Heart left ventricle (tissue), 16 donors: ENCODE measurements at places on chromosomes 5 and 9. TPM values are rescaled to one million over a fixed set of nuclear protein-coding genes. Genes with fewer than 3 reads are reported as not detected.

Gene SEC24A
- 2.2 TPM for polyA plus RNA-seq

GRCh38 chr5:82719368-82719767 is 357.8 kb downstream of the TMEM167A start:
- peak; percentile 32 for DNase-seq

DNA sequence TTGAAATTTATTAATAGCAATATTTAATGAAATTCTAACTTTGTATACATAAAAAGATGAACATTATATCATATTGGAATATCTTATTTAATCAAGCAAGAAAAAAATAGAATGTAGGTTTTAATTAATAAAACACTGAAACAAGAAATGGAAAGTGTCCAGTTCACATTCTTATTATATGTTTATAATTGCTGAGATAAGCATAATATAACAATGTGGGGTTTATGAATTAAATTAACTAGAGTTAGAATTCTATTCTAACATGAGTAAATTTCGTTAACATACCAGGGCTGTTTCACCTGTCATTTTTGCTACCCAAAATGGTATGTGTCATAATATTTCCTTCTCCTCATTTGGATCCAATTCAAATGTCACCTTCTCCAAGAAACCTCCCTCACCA is 12.3 kb downstream of the CDH9 start:
- no peak for DNase-seq

DNA sequence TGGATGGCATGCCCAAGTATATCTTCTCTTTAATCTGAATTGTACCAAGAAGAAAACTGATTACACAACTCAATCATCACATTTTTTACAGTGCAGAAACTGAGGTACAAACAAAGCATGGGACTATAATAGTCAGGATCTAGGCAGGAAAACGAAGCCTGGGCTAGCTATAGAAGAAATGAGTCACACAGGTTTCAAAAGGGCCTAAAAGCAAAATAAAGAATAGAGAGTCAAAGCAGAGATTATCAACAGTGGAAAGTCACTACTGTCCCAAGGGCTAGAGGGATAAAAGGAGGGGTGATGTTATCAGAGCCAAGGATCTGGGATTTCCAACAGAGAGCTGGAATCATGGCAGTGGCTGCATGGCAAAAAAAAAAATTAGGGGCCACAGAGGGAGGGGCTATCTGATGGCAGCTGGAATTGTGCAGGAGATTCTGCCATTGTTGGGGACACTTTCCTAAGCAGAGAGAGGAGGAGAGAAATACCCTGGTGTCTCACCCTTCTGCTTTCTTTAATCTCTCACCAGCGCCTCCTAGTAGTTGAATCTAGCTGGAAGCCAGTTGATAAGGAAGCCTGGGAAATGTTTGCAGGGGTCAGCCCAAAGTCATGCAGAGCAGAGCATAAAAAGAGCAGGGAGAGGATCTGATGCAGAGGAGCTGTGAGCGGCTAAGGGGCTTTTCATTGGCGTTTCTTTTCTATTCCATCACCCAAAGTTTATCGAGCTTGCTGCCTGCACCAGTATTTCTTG is 343.2 kb downstream of the ACTL7B start:
- no peak for DNase-seq

- DNase-seq: no peak
These were observed 3.9 kb downstream of the FUBP3 start for GRCh38 chr9:130583271-130583670.
